ENCODE measurements at places on chromosomes 1 and 21.

DNA sequence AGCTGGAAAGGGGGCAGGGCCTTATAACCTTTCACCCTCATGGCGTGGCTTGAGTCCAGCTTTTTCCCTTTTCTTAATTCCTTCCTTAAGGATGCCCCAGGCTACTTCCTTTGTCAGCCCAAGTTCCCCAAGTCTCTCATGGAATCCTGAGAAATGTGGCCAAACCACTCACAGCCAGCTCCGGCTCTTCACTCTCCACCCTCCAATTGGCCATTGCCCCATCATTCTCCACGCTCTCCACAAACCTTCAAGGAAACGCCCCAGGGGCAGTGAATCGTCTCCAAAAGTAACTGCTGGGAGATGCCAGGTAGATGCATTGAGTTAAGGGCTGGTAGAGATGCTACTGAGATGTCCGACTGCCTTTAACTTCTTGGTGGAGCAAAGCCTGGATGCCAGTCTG lies 113.5 kb upstream of the CD34 start:
- DNase-seq = no peak

DNA sequence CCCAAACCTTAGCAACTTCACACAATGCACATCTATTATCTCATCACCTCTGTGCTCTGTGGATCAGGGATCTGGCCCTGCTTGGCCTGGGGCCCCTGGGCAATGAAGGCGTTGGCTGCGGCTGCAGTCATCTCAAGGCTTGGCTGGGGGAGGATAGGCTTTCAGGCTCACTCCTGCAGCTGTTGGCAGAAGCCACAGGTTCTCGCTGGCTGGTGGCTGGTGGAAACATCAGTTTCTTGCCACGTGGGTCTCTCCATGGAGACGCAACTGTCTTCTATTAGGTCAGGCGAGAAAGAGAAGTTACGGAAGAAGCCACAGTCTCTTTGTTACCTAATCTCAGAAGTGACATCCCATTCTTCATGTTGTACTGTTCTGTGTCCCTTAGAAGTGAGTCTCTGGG lies 3.6 kb upstream of the NPPA start:
- no peak for DNase-seq

DNA sequence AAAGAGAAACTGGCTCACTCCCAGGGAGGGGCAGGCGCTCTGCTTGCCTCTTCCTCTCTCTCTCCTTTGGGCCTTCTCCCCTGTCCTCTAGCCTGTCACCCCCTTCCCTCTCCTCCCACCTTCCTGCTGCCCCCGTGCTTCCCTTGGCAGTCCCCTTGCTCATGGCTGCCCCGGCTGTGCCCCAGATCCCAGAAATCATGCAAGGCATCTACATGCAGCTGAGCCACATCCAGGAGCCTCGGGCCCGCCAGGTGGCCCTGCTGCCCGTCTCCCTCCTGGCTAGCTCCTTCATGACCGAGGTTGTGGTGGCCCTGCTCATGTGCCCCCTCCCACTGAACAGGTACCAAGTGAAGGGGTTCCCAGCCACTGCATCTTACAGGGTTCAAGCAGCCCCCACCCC lies 36.0 kb upstream of the TTC4 start:
- DNase-seq = no peak

DNA sequence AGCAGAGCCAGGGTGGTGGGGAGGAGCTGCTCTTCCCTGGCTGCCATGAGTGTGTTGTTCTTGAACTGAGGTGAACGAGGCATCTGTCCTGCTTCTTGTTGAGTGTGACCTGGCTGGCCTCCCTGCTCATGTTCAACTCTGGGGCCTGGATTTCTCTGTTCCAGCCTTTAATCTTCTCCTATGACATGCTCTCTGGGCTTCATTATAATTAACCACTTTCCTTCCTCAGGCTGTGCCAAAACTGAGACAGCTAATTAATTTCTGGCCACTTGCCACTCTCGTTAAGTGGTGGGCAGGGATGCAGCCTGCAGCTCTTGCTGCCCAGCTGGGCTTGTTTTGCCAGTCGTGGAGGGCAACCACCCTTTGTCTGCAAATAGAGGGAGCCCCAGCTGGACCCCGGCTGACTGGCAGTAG lies 23.3 kb downstream of the OPRD1 start:
- no peak for DNase-seq

GRCh38 chr1:155185783-155186066 lies 12.1 kb downstream of the TRIM46 start:
- DNase-seq = no peak

DNA sequence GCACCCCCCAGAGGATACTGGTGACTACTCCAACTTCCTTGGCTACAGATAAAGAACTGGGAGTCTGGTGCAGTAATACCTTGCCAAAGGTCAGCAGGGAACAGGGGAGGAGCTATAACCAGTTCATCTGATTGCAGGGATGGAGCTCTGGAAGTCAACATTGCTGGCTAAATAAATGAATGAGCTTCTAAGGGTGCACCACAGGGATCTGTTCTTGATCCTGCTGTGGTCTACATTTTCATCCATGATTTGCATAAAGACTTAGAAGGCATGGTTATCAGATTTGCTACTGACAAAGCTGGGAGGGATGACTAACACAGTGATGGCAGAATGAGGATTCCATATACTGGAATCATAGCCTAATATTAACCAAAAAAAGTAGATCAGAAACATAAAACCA lies 18.3 kb downstream of the PLEKHA6 start:
- DNase-seq = no peak

DNA sequence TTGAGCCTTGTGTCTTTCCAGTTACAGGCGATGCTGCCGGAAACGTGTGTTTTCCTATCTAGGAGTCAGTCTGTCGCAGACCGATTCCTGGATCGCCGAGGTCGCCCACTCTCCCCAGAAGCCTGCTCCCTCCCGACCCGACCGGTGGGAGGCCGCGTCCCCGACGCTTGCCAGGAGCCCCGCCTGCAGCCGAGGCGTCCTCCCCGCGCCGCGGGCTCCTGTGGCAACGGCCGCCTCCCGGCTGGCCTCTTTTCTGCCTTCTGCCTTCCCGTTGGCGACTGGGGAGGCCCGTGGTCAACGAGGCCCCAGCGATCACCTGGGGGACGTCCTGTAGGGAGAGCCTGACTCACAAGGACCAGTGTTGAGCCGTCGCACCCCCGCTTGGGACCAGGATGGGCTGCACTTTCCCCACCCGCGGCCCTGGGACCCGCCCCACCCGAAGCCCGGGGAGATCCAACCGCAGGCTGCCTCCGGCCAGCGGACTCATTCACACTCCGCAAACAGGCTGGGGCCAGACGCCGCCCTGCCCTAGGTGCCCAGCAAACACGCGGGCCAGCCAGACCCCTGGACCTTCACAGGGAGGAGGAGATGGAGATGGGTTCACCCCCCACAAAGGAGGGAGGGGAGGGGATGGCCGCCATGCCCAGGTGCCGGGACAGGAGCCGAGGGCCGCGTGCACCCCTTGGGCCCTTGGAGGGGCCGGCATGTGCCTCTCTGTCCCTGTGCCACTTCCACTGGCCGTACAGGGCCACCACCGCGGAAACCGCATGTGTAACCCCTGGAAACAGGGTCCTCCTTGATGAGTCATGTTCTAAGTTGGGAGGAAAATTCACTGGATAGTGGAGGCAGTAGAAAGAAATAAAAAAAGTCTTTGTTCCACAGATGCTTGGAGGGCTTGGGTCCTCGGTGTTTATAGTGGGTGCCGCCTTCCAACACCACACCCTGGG lies 7.2 kb upstream of the COL6A1 start:
- peak; percentile 84 for DNase-seq

- DNase-seq = no peak
These were observed 11.9 kb downstream of the FGGY start for GRCh38 chr1:59308839-59309238.

- no peak for DNase-seq
These were observed 962.2 kb downstream of the ADGRL2 start for GRCh38 chr1:82762829-82763532.

GRCh38 chr1:20465187-20465586 lies 20.8 kb downstream of the CAMK2N1 start:
- no peak for DNase-seq

DNA sequence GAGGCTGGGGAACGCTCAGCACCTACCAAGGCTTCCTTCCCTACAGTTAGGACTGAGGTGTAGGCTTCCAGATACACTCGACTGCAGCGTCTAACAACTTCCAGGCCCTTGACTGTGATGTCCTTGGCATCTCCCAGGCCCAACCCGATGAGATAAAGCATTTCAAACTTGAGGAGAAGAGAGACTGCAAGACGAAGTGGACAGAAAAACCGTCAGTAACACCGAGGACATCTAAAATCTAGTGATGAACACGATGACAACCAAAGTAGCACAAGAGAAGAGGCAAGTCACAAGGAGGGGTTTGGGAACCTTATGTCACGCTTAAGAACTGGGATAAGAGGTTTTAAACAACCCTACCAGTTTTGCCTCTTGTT lies 314 bp downstream of the DPH5 start:
- DNase-seq = no peak

- no peak for DNase-seq
These were observed 269.2 kb upstream of the NRIP1 start for GRCh38 chr21:15333951-15334350.

DNA sequence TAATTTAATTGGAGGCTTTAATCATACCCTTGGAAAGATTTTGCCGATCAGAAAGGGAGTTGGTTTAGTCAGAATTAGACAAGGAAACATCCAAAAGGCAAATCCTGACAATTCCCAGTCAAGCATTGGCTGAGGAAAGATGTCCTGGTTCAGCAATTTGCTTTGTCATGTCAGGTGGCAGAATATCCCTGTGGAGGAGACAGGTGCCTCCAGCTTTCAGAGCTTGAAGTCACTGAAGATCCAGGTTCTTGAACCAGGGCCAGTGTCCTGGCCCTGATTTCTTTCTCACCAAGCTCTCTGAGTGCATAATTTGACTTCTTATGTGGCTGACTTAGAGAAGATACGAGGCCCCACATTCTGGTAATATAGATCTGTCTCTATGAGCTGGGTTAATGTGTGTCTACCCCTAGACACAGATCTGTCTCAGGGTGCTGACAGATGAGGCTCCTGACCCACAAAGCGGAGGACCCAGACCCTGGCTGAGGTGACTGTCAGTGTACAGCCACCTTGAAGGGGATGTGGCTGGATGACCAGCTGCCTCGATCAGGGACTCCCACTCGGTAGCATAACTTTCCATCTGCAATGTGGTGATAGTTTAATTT lies 118.9 kb downstream of the HHAT start:
- DNase-seq = no peak
